Skin of body (tissue), 3 donors: ENCODE measurements at places on chromosomes 1 and 21. TPM values are rescaled to one million over a fixed set of nuclear protein-coding genes. Genes with fewer than 3 reads are reported as not detected.
A peak's percentile ranks its signal among the peaks of the same experiment; 100 is the strongest.

The BGLAP gene
- 0.99 TPM for total RNA-seq

The CTXND2 gene
- 0.10 TPM for total RNA-seq

The BTBD8 gene
- total RNA-seq, result 4.9 TPM

The RGS13 gene
- 0.79 TPM for total RNA-seq

The RGS16 gene
- total RNA-seq, result 7.9 TPM

The PKNOX1 gene
- 14.7 TPM for total RNA-seq

The TIE1 gene
- total RNA-seq, result 19.5 TPM

The CFHR4 gene
- total RNA-seq, result not detected

DNA sequence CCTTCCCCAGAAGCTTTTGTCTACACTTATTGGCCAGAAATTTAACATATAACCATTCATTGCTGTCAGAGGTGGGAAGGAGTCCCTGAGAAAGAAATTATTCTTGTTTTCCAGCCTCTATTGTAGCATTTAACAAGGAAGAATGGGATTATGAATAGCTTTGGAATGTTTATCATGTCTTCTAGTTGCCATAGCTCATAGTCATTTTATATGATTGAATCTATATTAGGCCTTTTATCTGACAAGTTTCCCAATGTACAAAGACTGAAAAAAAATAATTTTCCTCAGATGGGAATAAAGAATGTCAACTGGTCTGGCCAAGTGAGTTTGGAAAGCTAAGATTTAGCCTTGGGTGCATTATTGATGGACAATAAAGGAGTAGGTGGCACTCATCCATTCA is 28.3 kb downstream of the PTPRC start:
- no peak for DNase-seq

GRCh38 chr1:201624741-201625225 is 85.9 kb downstream of the NAV1 start:
- no peak for DNase-seq

DNA sequence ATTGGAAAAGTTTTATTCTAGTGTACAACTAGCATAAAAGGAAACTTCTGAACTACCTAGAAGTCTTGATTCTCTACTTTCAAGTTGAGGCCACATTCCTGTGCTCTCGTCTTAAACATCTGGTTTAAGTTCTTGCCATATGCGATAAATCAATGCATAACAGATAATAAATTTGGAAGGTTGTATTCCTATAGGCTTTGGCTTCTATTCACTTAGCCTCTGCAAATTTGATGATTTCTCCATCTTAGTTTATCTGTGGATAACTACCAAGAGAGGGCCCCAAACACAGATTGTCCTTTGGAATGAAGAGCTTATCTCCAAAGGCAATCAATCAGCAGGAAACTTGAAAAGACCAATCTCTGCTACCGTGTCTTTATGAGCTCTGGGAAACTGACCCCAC is 11.7 kb upstream of the RNF2 start:
- DNase-seq, result peak; percentile 36

GRCh38 chr1:93033785-93034184 is 45.3 kb upstream of the MTF2 start:
- DNase-seq, result no peak

DNA sequence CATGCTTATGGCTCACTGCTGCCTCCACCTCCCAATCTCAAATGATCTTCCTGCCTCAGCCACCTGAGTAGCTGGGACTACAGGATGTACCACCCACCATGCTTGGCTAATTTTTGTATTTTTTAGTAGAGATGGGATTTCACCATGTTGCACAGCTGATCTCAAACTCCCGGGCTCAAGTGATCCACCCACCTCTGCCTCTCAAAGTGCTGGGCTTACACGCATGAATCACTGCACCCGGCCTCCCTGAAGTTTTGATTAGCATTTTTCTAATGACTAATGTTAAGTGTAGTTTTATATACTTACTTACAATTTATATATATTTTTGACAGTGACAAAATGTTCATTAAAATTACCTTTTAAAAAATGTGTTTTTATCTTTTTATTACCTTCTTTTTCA is 41.1 kb downstream of the ZNF678 start:
- no peak for DNase-seq

DNA sequence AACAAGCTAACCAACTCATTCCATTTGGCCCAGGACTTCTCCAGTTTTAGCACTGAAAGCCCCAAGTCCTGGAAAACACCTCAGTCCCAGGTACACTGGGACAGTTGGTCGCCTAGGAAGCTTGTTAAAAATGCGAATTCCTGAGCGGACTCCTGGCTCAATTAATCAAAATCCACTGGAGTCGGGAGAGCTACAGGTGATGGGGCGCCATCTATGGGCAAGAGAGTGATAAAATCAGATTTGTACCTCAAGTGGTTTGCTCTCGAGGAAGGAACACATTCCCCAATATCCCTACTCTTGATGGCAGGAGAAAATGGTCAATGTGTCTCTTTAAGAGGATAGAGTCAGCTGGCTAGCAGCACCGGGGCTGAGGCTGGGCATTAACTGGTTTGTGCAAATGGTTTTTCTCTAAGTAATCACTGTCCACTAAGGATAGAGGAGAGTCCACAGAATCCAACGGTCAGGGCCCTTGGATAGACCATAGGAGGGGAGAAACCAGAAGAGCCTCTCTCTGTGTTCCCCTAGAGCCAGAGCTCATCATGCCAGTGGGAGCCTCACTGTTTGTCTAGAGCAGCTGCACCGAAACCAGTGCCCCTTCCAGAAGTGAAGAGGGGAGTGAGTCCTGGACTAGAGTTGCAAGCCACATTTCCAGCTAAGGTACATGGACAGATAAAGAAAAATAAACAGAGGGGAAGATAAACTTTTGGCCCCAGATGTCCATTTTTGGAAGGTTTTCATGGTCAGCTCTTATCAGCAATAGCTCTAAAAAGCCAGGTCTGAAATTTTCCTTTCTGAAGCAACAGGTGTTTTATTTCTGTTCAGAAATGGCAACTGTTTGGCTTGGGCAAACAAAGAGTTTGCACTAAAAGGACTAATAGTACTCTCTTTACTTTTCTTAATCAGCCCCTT is 148.5 kb downstream of the TENT5C start:
- DNase-seq, result peak; percentile 39

GRCh38 chr1:17750333-17750732 is 4.8 kb upstream of the ACTL8 start:
- no peak for DNase-seq

- no peak for DNase-seq
These were observed 1.5 kb downstream of the TNFRSF25 start for GRCh38 chr1:6464514-6464836.

DNA sequence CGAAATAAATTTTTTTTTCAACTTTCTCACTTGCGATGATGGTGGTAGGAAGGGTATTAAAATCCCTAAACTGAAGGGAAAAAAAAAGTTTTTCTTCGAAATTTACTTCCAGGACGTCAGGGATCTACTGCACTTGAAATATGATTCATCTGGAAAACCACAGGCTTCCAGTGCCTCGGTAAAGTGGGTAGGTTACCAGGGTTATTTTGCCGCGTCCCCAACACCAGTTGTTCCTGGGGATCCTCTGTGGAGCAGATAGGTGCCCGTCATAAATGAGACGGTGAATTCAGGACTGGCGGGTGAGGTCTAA is 773 bp downstream of the RABIF start:
- DNase-seq, result no peak

DNA sequence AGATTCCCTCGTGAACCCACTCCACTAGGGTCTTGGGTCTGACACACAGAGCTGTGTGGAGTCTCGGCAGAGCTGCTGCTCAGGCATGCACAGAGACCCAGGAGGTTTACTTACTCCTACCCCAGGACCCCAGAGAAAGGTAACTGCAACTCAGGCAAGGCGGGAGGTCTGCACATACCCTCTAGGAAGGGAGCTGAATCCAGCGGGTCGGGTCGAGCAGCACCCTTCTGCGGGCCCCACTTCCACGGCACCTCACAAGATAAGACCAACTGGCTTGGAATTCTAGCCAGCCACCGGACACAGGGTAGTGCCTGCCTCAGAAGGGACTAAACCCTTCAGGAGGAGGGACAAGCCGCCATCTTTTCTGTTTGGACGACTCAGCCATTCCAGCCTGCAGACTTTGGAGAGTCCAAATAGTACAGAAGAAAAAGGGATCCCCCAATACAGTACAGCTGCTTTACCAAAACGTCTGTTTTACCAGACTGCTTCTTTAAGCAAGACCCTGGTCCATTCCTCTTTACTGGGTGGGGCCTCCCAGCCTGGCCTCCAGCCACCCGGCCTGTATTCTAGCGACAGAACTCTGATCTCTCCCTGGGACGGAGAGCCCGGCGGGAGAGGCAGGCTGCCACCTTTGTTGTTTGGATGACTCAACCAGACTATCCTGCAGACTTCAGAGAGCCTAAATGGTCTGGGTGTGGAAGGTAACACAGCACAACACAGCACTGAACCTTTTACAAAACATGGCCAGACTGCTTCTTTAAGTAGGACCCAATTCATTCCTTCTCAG is 554.6 kb upstream of the BEND5 start:
- no peak for DNase-seq

DNA sequence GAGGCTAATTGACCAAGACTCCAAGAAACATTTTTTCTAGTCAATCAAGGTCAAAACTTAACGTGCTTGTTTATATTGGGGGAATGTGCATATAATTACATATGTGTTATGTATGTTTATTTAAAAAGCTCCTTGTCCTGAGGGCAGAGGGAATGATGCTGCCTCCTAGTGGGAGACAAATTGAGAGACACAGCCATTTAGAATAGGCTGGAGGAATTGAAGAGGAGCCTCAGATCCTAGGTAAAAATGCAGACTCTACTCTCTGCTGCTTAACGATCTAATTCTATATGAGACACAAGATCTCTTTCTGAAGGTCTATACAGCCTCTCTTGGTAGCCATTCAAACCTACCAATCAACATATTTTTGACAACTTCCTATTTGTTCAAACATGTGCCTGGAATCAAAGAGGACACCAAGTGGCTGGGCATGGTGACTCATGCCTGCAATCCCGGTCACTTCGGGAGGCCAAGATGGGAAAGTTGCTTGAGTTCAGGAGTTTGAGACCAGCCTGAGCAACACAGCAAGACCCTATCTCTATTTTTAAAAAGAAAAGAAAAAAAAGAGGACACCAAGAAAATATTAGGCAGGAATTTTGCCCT is 136.6 kb upstream of the ZNF648 start:
- DNase-seq, result no peak

DNA sequence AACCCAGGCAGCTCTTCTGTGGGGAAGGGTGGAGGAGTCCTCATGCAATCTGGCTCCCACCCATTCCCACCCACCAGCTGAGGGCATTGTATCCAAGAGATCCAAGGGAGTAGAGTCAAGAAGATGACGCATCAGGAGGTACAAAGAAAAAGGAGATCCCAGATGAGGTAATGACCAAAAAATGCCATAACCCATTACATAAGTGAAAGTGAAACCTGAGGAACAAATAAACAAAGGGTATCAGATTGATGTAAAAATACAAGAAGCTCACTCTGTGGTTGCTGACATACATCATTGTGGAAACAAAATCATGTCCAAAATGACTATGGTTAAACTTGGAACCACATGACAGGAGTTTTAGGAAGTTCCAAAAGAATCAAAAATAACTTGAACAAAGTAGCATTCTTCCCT is 42.5 kb downstream of the CCN1 start:
- no peak for DNase-seq

GRCh38 chr1:13901039-13901438 is 201.1 kb downstream of the PRDM2 start:
- no peak for DNase-seq

GRCh38 chr1:73205294-73205973 is 923.1 kb upstream of the NEGR1 start:
- no peak for DNase-seq

- no peak for DNase-seq
These were observed 2.3 kb downstream of the KRTAP10-8 start for GRCh38 chr21:44614161-44614631.

DNA sequence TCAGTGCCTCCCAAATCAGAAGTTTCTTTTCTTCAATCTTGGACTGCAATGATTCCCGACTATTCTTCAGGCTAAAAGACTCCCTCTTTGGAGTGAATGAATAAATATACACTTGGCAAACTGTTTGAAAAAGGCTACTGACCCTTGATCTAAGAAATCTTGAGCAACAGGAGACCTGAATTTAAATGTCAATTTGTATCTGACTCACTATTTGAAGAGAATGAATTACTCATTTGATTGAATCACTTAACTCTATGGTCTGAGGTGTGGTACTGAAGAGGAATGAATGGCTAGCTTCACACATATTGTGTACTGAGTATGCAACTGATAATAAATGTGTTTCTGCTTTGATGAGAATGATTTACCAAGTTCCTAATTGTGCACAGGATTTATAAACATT is 4.6 kb upstream of the SMG7 start:
- DNase-seq, result no peak

DNA sequence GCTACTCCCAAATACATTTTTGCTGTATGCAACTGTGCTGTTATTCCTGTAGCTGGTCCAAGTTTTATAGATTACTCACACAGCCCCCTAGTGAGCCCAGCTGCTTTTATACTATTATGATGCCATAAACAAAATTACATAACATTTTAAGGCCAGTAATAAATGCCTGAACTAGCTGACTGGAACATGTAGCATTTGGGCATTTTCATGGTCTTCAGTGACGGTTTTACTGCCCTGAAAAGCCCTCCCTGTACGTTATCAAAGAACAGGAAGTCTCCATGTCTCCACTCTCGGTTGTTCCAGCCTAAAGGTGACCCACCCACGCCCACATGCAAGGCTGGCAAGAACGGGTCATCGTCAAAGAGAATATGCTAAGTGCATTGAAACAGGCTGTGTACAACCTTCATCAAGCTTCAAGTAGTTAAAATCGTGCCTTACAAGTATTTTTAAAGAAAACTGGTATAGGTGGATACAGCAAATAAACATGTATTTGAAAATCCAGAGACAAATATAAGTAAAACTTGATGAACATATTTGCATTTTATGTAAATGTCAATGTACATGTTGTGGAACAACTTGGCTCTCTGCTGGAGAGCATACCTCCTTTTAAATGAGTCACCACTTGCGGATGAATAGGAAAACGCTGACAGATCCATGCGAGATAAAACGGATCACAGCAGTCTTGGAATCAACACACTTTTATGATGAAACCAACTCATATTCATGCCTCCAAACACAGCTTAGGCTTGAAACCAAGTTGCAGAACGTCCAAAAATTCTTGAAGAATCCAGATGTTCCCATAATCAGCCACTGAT is 520.5 kb downstream of the SMYD3 start:
- peak; percentile 55 for DNase-seq
